ENCODE measurements at places on chromosomes 4 and X.
A peak's percentile ranks its signal among the peaks of the same experiment; 100 is the strongest.

- no peak for DNase-seq
Observed at GRCh38 chr4:142480244-142480643, 365.9 kb downstream of the INPP4B start.

- no peak for DNase-seq
Observed at GRCh38 chr4:80086296-80086695, 13.3 kb upstream of the ANTXR2 start.

GRCh38 chr4:76055016-76055415 is 19.1 kb upstream of the CXCL11 start:
- DNase-seq, result no peak

DNA sequence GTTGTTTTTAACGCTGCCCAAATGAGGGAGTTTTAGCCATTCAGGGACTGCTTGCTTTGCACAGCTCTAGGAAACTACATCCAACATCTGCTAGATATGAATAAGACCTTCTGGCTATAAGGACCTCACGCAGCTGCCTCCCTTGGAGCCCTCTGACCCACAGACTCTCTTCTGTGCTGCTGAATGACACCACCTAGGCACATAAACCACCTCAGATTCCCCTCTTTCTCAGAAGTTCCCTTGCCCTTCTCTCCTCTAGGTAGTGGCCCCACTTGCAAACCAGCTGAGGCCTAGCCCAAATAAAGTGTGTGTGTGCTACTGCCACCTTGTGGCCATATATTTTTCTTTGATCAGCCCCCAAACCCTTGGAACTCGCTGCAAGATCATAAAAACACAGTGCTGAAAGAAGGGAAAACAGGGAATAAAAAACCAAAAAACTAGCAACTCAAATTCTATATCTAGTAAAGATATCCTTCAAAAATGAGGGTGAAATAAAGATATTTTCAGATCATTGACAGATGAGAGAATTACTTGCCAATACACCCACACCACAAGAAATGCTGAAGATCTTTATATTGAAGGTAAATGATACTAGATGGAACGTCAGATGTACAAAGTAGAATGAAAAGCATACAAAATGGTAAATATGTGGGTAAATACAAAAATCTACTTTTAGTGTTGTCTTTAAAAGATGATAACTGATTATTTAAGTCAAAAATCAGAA is 265.9 kb downstream of the ADAMTS3 start:
- DNase-seq, result peak; percentile 30

GRCh38 chr4:9384126-9384525 is 21.2 kb downstream of the USP17L30 start:
- no peak for DNase-seq

DNA sequence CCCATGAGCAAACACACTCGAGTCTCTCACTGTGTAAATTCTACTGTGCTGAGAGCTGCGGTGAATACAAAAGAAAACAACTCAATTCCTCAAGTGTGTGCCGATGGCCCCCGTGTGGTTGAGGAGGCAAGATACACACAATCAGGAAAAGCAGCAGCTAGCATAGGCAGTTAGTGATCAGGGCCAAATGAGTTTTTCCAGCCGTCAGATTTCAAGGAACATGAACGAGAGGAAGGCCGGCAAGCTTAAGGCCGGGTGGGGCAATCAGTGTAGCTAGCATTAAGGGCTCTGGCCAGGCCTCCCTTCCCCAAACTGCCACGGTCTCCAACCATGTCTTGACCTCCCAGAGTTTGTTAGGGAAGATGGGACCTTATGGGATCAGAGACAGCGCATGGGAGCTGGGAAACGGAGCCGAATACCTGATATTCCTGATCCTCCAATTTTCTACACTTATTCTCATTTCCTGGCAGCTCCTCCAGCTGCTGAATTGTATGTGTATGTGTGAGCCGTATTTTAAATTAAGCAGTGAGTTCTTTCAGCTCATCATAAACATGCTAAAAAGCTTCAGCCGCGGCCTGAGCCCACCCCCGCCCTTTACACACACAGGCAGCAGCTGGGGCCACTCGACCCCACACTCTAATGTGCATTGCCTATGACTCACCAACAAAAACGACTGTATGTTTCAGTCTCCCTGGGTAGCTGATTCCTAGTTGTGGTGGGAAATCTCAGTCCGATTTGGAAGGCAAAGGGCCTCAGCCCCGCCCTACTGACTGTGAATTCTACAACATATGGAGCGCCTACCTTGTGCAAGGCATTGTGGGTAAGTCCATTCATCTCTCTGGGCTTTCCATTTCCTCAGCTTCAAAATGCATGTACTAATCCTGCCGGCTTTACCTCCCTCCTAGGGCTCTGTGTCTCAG is 59.9 kb downstream of the RTL9 start:
- DNase-seq, result no peak

DNA sequence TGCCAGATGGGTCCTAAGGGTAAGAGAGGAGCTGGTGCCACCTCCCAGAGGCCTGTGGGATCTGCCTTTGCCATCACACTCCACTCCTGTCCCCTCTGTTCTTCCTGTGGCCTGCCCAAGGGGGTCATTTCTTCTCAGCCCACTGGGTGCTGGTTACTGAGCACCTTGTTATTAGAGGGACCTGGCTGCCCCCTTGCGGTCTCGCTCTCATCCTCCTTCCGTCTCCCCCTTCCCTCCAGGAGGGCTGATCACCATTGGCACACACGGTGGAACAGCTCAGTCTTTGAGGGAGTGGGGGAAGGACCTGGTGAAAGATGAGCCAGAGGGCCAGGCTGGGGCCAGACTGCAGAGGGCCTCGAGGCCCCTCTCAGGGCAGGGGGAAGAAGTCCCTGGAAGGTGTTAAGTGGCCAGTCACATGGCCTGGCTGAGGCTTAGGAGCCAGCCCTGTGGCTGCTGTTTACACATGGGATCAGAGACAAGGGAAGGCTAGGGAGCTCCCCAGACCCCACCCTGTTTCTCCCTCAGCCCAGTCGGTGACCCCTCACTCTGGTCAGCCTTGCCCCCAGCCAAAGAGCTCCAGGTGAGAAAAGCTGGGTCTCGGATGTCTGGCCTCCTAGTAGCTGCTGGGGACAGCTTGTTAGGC is 68.1 kb downstream of the MTMR1 start:
- DNase-seq, result no peak

- DNase-seq, result no peak
Observed at GRCh38 chrX:121308276-121308805, 260.9 kb downstream of the GLUD2 start.

DNA sequence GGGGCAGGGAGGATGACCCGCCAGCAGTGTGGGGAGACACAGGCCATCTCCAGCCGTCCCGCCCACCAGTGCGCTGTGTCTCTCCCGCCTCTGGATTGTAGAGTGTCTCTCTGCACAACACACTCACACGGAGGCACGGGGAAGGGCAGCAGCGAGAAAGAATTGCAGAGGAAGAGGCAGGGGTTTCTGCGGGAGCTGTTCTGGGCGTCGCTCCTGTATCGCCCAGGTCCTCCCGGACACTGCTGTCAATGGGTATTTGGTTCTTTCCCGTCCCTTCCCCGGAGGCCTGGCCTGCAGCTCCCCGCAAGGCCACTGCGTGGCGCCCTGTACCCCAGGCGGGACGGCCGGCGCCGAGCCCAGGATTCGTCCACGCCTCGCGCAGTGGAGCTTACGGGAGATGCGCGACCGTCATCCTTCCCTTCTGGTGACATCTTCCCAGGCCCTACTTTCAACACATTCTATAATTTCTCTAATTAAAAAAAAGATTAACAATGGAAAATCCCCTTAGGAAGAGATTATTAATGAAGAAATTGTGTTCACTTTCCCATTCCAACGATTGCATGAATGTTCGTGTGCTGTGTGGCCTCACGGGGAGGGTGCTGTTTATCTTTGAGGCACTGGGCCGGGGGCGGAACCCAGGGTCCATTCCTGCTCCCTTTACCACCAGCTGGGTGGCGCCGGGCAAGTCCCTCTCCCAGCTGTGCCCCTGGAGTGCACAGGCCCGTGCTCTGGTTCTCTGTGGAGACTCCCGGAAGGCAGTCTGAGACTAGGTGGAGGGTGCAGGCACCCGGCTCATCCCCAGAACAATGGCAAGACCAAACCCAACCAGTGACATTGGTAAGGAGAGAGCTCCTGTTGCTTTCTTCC is 95.7 kb downstream of the CPZ start:
- DNase-seq, result no peak

- DNase-seq, result no peak
Observed at GRCh38 chrX:12447448-12448064, 309.3 kb downstream of the FRMPD4 start.

DNA sequence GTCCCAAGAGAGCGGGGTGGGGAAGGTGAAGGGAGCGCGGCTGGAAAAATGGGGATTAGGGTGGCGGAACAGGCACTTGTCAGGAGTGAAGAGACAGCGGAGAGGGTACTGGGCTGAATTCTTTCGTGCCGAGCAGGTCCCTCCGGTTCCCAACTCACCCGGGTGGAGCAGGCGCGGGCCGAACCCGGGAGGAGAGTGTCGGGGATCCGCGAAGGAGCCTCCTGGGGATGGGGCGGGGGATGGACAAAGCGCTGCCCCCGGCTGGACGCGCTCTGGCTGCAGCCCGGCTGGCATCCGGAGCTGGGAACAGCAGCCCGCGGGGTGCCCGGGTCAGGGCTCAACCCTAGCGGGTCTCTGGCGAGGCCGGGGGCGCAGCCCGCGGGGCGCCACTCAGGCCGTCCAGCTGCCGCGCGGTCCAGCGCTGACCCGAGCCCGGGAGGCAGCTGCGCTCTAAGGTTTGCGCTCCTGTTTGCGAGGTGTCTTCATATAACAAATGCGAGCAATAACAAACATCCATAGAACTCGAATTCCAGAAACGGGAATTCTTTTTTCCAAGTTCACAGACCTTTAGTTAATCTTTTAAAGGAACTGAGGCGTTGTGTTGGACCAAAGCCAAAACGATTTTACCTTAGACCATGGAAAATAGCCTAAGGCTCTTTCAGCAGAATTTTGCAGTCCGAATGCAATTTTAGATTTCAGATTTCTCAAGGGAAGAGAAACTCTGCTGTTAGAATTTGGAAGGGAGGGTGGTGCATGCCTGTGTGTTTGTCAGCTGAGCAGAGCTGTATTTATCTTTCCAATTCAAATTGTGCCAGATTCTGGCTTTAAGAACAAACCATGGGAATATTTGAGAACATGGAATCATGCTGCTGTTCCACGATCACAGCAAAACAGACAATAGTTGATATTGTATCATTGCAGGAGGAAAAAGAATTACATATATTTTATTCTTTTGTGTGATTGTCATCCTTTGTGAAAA is 744 bp downstream of the NPY5R start:
- DNase-seq, result no peak

DNA sequence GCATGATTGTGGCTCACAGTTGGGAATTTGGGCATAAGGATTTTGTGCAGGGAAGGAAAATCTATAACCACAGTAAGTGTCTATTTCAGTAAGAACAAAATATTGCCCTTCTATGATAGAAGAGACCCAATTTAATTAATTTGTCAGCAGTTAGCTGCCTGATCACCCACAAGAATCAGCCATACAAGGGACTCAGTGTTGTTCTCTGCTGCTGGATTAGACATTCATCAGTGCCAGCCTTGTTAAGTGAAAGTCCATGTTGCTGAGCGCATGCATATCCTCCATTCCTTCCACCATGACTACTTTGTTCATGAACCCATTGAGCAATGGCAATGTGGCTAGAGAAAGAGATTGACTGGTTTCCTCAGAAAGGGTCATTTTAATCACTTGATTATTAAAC is 125.3 kb upstream of the PDHA2 start:
- no peak for DNase-seq

DNA sequence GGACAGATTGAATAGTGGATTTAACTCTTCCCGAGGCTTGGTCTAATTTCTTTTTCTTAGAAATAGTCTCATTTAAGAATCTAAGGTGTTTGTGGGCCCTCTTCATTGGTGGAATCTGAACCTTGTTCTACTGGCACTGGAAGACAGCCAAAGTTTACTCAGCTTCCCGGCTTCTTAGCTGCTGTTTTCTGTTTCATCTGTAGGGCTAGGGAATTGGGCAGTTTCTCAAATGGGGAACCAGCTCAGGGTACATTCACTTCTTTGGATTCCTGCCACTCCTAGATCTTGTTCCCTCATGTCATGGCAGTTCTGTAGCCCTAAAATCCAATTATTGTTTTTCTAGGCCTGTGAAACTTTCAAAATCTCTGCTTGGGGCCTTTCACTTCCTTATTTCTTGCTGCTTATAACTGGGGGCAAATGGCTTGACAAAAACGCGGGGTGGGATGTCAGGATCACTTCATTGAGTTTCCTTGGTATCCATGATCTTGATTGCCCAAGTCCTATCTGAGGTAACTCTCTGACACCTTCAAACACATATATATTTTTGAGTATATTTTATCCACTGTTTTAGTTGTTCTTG is 985.0 kb downstream of the C4orf33 start:
- DNase-seq, result no peak

DNA sequence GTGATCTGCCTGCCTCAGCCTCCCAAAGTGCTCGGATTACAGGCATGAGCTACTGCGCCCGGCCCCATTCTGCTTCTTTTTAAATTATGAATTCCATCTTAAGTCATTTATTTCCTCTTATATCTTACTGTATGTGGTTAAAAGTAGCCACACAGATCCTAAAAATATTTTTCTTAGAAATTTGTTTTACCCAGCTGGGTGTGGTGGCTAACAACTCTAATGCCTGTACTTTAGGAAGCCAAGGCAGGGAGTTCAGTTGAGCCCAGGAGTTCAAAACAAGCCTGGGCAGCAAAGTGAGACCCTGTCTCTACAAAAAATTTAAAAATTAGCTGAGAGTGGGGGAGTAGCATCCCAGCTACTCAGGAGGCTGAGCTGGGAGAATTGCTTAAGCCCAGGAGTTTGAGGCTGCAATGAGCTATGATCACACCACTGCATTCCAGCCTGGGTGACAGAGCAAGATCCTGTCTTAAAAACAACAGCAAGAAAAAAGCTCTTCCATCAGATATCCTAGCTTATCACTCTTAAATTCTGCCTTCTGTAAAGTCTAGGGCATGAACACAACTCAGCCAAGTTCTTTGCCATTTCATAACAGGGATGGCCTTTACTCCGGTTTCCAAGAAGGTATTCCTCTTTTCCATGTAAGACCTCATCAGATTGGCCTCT is 15.1 kb upstream of the AFF1 start:
- no peak for DNase-seq
